ENCODE measurements at places on chromosomes 7 and 10.

- DNase-seq, result peak; percentile 58
Observed at GRCh38 chr10:110209926-110210673, 2.7 kb downstream of the MXI1 start.

DNA sequence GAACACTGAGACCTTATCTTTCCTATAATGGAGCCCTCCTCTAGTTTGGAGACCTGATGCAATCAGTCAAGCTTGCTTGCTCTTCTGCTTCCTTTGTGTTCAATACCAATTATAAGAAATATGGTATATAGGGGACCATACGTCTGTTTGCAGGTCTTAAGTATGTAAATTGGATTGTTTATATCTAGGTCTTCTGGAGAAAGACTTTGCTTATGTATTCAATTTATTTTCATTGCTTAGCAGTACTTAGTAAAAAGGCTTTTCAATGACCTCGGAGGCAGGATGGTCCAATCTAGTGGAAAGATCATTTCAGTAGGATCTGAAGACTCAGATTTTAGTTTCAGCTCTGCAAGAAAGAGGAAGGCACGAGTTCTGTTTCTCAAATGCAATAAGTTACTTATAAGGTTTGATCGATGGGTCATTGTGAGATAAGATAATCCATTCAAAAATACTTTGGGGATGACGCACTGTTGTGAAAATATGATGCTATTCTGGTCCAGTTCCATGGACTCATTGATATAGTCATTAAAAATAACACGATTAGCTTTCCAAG lies 571.6 kb downstream of the SH2D4B start:
- no peak for DNase-seq

DNA sequence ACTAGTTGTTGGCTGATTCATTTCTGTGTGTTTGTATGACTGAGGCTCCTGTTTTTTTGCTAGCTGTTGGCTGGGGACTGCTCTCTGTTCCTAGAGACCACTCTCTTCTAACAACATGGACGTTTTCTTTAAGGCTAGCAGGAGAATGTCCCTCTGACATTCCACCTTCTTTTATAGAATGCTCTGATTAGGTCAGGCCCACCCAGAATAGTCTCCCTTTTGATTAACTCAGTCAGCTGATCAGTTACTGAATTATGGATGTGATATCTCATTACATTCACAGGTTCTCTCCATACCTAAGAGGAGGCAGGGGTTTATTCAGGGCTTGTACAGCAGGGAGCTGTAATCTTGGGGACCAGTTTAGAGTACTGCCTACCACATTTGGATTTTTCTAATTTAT lies 175.6 kb upstream of the RHOBTB1 start:
- no peak for DNase-seq

DNA sequence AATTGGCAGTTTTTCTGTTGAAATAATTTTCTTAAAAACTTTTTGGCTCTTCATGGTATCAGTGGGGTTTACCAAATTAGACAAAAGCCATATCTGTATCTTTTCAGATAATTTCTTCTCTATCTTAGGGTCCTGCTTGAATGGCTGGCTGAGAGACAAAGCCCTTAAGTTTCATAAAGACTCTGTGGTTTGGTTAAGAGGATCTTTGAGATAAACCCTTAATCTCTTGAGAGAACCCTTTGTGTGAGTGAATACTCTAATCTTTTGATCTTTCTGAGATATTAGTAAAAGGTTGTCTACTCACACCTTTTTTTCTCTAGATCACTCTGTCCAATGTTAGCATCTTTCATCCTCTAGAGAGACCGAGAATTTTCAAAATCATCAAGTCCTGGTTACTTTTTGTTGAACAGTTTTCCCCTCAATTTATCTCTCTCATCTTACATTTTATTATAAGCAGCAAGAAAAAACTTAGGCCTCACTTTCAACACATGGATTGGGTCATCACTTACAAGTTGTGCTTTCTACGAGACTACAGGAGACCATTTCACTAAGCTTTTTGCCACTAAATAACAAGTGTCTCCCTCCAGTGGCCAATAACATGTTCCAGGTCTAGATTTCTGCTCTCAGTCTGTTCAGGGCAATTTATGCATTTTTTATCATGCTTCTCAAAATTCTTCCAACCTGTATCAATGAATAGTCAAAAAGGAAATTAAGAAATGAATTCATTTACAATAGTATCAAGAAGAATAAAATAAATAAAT lies 28.4 kb downstream of the DNAJC9 start:
- peak; percentile 14 for DNase-seq

DNA sequence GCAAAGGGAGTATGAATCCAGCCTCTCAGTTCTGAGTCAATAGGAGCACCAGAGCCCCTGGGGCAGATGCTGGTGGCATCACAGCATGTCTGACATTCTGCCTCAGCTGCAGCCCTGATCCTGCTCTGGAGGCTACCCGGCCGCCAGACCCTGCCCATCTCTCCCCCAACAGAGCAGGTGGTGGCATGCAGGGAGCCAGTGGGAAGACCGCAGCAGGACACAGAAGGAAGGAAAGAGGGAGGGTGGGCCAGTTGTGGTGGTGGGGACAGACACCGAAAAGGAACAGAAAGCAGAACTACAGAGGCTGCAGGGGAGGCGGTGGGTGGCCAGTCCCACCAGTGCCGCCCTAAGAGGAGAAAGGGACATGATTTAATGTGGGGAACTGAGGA lies 35.3 kb downstream of the BLNK start:
- peak; percentile 16 for DNase-seq

GRCh38 chr7:97450516-97450915 lies 281.4 kb upstream of the TAC1 start:
- no peak for DNase-seq
